ENCODE measurements at places on chromosomes 1 and 21. TPM values are rescaled to one million over a fixed set of nuclear protein-coding genes. Genes with fewer than 3 reads are reported as not detected.
A peak's percentile ranks its signal among the peaks of the same experiment; 100 is the strongest.

DNA sequence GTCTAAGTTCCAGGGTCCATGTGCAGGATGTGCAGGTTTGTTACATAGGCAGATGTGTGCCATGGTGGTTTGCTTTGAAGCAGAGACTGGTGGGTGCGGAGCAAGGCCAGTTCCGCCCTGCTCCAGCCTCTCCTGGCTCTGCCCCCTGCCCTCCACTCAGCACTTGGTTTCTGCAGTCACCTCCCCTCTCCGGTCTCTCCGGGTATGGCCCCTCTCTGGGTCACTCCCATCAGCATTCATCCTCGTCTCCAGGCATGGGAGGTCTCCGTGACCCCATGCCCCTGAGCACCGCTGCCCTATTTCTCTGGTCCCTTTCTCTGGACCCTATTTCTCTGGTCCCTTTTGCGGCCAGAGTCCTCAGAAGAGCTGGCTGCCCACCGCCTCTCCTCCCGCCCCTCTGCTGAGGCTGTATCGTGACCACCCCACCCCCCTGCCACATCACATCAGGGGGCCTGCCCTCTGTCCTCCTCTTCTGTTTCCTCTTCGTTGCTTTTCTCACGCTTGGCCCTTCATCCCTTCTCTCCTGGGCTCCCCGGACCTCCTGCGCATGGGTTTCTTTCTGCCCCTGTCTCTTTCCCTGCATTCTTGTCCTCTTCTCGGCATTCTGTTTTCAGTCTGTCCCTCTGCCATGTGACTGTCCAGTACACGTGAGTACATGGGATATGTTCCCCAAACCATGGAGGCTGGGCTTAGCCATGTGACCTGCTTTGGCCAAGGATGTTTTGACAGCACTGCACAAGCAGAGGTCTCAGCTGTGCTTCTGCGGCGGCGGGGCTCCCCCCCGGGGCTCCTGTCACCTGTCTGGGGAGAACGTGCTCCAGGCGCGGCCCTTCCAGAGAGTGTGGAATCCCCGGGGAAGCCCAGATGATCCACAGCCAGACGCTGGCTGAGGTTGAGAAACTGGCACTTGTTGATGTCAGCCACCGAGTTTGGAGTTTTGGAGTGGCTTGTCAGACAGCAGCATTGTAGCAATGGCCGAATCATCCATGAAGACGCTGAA, 54.4 kb upstream of the C1orf174 start:
- DNase-seq = no peak

GRCh38 chr1:8473891-8474300, 156.0 kb downstream of the SLC45A1 start:
- DNase-seq = no peak

GRCh38 chr21:37342046-37342632, 24.4 kb upstream of the DYRK1A start:
- peak; percentile 9 for DNase-seq

DNA sequence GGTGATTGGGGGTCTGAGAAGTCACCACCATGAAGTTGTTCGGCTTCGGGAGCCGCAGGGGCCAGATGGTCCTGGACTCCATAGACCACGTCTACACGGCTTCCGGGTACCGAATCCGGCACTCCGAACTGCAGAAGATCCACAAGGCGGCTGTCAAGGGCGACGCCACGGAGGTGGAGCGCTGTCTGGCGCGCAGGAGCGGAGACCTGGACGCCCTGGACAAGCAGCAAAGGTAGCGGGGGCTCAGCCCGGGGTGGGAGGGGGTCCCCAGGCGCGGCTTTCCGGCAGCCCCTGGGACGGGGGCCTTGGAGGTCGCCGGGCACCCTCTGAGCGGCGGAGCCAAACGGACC, 146.5 kb downstream of the LIPI start:
- no peak for DNase-seq

GRCh38 chr1:167634435-167634834, 4.4 kb downstream of the RCSD1 start:
- no peak for DNase-seq

DNA sequence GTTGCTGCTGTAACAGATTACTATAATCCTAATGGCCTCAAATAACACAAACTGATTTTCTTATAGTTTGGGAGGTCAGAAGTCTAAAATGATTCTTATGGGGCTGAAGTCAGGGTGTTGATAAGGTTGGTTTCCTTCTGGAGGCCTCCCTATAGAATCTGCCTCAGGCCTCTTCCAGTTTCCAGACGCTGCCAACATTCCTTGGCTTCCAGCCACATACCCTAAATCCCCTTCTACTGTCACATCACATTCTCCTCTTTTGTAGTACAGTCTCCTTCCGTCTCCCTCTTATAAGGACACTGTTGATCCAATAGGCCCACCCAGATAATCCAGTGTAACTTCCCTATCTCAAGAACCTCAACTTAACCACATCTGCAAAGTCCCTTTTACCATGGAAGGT, 145.3 kb upstream of the NCAM2 start:
- no peak for DNase-seq

- no peak for DNase-seq
Measured at GRCh38 chr1:71296551-71297134, 215.8 kb upstream of the ZRANB2 start.

DNA sequence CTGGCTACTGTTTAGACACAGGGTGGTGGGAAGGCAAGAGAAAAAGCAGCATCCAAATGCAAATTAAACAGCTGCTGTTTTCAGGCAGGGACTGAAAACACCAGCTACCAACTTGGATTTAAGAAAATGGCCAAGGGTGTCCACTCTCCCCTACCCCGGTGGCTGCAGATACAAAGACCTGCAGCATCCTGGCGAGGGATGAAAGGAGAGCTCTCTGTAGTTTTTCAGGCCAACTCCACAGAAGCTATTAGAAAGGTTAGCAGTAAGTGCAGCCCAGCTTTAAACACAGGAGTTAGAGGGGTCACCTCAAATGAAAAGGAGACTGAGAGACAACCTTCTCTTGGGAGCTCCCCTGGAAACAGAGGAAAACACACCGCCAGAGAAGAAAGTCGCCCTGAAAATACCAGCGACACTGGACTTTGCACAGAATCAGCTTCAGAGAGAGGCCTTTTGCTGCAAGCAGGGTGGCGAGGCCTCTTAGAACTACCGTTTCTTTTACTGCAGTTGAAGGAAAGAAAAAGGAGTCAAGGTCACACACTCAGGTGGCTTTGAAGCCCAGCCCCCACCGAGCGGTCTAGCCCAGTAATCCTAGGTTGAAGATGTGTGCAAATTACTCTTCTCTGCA, 74.4 kb upstream of the TIAM1 start:
- no peak for DNase-seq

Gene SLAMF6
- not detected for polyA plus RNA-seq

Gene FPGT
- 8.7 TPM for polyA plus RNA-seq
